Psoas muscle (tissue), 8 donors: ENCODE measurements at places on chromosomes 7 and 10. TPM values are rescaled to one million over a fixed set of nuclear protein-coding genes. Genes with fewer than 3 reads are reported as not detected.

The PIP gene
- not detected for polyA plus RNA-seq

- DNase-seq: no peak
Observed at GRCh38 chr10:51564896-51565510, 134.4 kb downstream of the CSTF2T start.

The ITPRID1 gene
- polyA plus RNA-seq: not detected

DNA sequence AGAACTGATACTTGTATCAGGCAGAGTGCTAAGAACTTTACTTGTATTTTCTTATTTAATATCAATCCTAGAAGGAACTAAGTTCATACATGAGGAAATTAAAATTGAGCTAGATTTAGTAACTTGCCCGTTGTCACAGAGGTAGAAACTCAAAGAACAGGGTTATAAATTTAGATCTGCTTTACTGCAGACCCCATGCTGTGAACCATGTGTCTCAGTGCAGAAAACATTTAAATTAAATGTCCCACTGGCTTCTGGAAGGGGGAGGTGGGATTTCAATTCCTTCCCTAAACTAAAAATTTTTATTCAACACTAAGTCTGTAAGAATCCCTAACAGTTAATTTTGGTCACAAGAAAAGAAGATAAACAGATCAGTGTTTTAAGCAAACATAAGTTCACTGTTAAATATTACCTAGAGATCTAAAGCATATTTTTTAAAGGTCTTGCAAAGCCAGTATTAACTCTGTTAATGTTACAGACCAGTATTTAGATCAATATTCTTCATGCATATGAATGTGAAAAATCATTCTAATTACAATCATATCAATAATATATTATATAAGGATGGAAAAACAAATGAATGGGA, 23.1 kb downstream of the WASL start:
- no peak for DNase-seq

DNA sequence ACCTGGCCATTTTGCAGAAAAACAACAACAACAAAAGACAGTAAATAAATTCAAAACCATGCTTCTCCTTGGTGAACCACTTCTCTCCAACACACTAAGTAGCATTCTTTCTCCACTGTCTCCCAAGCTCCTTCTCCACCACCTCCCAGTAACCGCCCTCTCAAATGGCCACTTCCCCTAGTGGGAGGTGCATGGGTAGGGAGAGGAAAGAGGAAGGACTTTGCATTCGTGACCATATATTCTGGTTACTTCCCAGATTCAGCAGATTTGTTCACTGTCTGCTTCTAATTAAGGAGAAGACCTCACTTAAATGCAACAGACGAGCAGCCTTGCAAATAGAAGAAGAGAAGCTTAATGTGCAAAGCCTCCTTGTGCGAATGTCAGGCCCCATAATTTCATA, 166.8 kb downstream of the SORCS1 start:
- no peak for DNase-seq

DNA sequence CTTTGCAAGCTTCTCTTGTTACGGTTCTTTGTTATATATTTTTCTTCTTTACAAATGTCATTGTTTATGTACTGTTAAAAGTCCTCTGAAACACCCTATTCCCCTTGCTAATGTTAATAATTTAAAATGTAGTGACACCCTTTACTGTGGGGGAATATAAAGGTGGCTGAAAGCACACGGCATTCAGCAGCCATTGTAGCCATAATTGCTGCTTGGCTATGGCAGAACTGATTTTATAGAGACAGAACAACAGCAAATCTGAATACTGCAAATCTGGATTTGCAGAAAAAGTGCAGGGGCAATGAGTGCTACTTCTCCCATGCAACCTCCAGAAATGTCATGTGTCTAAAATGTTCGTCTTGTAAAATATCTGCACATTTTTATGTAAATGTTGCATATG, 3.7 kb upstream of the WASL start:
- no peak for DNase-seq

DNA sequence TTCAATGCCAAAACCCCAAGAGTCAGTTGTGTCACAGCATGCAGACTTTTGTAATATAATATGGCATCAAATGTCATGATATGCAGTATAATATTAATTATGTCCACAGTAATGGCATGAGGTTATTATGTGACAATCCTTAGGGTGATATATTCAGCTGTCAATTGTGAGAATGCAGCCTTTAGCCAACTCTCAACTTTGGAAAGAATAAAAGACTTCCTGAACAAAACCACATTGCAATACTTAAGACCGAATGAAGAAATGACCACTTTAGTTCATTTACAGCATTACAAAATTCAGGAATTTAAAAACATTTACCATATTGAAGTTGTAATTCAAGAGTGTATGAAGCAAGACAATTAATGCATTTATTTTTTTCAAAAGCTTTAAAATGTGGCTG, 45.4 kb downstream of the CPVL start:
- DNase-seq: no peak

DNA sequence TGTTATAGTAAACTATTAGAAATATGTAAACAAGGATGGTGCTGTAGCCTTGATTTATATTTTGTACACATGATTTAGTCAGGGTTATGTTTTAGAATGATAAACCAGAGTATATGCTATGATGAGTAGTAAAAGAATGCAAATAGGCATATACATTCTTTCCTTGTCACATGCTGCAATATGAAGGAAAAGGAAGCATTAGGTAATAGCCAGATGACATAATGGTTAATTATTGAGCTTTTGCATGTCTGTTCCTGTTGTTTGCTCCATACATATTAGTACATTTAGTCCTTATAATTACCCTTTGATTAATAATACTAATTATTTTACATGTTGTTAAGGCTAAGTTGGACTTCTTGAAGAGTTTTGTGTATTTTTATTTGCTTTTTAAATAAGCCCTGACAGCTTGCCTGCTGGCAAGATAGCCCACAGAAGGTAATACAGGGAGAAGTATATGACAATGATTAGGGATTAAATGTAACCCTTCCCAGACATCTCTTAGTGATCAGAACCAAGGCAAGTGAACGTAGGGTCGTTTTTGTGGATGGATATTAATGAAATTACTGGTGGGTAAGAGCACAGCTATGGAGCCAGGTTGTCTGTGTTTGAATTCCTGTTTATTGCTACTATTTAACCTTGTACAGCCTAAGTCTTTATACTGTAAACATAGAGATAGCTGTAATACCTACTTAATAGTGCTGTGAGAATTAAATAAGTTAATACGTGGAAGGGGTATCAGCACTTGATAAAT, 68.4 kb downstream of the PHTF2 start:
- no peak for DNase-seq

The FAM180A gene
- 0.13 TPM for polyA plus RNA-seq

DNA sequence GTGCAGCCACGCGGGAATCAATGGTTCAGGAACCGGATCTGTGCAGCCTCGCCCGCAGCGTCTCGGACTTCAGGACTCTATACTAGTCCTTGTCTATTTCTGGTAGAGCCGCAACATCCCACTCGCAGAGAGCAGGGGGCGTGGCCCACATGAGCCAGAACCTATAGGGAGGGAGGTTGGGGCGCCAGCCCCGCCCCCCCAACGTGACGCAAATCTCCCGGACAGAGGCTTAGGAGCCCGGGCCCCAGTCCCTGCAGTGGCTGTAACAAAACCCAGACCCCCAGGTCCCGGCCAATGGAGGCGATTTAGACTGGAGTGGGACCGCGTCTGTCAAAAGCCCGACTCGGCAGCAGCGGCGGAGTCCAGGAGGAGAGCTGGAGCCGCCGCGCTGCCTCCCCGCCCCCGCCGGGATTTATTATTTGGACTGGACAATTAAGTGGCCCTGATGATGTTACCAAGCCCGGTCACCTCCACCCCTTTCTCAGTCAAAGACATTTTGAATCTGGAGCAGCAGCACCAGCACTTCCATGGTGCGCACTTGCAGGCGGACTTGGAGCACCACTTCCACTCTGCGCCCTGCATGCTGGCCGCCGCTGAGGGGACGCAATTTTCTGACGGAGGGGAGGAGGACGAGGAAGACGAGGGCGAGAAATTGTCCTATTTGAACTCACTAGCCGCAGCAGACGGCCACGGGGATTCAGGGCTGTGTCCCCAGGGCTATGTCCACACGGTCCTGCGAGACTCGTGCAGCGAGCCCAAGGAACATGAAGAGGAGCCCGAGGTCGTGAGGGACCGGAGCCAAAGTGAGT, at the start of gene NKX2-3:
Gene NKX2-3 (plus strand): TSS at position 256 of the 809 bp plus-strand sequence. CDS start 190 bp downstream, at position 446.
- DNase-seq: peak; percentile 63

The TOMM7 gene
- polyA plus RNA-seq: 735 TPM

The CPA1 gene
- polyA plus RNA-seq: 0.18 TPM

The GSAP gene
- polyA plus RNA-seq: 1.9 TPM

The GIMAP6 gene
- polyA plus RNA-seq: 12.6 TPM

The GIMAP1 gene
- polyA plus RNA-seq: 3.3 TPM

DNA sequence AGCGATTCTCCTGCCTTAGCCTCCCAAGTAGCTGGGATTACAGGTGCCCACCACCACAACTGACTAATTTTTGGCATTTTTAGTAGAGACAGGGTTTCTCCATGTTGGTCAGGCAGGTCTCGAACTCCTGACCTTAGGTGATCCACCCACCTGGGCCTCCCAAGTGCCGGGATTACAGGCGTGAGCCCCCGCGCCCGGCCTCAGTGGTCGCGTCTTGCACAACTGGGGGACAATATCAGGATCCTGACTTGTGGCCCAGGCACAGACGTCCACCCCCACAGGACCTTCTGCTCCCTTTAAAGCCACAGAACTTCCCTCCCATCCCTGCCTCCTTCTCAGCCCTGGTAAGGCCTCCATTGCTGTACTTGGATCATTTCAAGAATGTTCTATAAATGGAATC, 16.8 kb upstream of the LARP4B start:
- no peak for DNase-seq

GRCh38 chr10:86362129-86362527, 4.5 kb downstream of the GRID1 start:
- no peak for DNase-seq

- peak; percentile 40 for DNase-seq
Observed at GRCh38 chr7:20199015-20199737, 18.0 kb downstream of the MACC1 start.

- DNase-seq: no peak
Observed at GRCh38 chr7:118152149-118152548, 31.8 kb upstream of the LSM8 start.

- DNase-seq: no peak
Observed at GRCh38 chr10:15482156-15482555, 111.1 kb upstream of the FAM171A1 start.

DNA sequence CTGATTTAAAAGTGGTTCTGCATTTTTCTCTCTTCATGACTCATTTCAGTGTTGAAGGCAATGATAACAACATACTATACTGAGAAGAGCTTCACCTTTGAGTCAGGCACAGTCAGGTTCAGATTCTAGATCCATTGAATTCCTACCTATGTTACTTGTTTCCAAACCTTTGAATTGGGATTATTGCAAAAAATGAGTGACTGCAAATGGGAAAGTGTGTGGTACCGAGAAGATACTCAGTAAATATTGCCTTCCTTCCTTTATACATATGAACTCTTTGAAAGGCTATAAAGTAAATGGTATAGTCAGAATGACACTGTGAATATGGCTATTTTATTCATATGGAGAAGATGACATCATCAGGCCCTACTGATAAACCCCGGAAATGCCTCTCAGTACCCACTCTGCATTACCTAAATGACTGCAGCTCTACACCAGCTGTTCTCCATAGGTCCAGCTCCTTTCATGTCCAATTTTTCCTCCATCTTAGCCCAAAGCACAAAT, 66.7 kb upstream of the FGL2 start:
- DNase-seq: no peak

The FGL2 gene
- polyA plus RNA-seq: 2.7 TPM

- no peak for DNase-seq
Observed at GRCh38 chr10:47223236-47223635, 76.8 kb upstream of the GDF10 start.

DNA sequence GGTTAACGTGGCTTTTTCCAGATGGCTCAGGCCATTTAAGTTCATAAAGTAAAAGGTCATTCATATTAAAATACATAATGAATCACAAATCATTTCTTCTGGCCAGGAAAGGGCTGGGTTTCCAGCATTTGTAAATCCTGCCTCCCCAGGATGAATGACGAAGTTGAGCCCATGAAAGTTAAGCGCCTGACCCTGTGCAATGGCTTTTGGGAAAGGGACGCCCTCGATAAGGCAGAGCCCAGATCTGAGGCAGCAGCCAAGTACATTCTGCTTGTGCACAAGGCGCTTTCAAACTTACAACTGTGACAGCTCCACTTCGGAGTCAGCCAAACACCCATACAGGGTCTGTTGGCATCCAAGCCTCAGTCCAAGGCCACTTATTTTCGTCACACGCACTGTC, 2.8 kb downstream of the GIMAP6 start:
- no peak for DNase-seq

The COG5 gene
- 6.5 TPM for polyA plus RNA-seq

GRCh38 chr7:4483851-4484250, 198.2 kb upstream of the FOXK1 start:
- DNase-seq: no peak

The TACC2 gene
- 44.0 TPM for polyA plus RNA-seq

The HOXA9 gene
- polyA plus RNA-seq: 13.8 TPM

GRCh38 chr7:156192921-156193320, 380.7 kb upstream of the SHH start:
- no peak for DNase-seq

The SPDYE6 gene
- 0.08 TPM for polyA plus RNA-seq

The SUGCT gene
- 2.4 TPM for polyA plus RNA-seq

The NAT16 gene
- polyA plus RNA-seq: not detected

The CALN1 gene
- 0.01 TPM for polyA plus RNA-seq

DNA sequence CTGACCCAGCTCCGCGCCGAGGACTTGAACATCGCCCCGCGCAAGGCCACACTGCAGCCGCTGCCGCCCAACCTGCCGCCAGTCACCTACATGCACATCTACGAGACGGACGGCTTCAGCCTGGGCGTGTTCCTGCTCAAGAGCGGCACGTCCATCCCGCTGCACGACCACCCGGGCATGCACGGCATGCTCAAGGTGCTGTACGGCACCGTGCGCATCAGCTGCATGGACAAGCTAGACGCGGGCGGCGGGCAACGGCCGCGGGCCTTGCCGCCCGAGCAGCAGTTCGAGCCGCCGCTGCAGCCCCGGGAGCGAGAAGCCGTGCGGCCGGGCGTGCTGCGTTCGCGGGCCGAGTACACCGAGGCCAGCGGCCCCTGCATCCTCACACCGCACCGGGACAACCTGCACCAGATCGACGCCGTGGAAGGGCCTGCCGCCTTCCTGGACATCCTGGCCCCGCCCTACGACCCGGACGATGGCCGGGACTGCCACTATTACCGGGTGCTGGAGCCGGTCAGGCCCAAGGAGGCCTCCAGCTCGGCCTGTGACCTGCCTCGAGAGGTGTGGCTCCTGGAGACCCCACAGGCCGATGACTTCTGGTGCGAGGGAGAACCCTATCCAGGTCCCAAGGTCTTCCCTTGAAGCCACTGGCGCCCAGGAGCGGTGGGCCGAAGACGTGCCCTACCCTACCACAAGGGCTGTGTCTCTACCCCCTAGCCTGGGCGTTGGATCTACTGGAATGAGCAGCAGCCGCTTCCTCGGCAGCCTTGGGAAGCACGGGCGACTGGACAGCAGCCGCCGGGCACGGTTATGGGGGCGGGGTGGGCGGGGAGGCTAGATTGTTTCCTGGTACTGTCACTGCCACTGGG, 945 bp downstream of the ADO start:
- peak; percentile 29 for DNase-seq

The PANK1 gene
- 0.91 TPM for polyA plus RNA-seq
